ENCODE measurements at places on chromosomes 2 and 18.

- no peak for DNase-seq
These were observed 10.1 kb upstream of the RNU4ATAC start for GRCh38 chr2:121520641-121520994.

- no peak for DNase-seq
These were observed 14.1 kb downstream of the DYNC2LI1 start for GRCh38 chr2:43787895-43788294.

DNA sequence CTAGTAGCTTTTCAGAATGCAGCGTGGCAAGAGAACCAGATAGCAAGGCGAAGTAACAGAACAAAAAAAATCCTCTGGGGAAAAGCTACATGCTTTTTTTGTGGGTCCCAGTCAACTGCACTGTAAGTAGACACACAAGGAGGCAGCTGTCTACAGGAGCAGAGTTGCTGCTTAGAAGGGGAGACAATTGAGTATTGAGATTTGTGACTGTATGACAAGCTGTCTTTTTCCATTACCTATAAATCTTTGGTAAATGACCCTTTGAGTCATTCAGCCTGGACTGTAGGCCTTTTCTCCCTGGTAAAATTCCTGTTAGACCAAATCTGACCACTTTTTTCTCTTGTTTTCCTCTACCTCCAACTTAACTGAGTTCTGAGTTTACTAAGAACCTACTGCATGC is 144.1 kb upstream of the FOSL2 start:
- DNase-seq = no peak

GRCh38 chr2:209097168-209097567 is 326.7 kb upstream of the MAP2 start:
- no peak for DNase-seq

- no peak for DNase-seq
These were observed 13.5 kb downstream of the LTBP1 start for GRCh38 chr2:32960238-32960637.

DNA sequence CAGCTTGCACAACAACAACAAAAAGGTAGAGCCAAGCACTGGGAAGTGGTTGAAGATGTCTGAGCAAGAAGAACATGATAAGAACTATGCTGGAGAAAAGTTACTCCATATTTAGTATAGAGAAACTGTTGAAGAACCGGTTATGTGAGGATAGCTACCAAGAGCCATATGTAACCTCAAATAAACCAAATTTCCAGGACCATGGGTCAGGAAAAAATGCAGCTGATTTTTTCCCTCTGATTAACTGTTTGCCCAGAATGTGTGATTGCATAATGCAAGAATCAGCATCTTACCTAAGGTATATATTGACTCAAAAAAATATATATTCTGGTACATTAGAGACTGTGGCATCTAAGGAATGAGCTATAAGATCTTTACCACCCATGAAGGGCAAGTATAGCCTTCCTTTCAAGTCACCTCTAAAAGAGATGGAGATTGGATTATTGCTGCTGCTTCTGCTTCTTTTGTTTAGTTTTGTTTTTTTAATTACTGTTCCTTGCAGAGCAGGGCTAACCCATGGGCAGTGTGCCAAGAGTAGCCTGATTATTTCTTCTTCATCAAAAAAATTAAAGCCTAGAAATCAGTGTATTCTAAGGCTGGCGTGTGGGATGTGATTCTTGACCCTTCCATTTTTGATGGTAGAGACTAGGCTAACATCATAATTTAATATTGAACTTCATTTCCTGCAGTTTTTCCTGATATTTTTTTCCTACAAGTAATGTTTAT is 76.9 kb upstream of the MAP3K20 start:
- no peak for DNase-seq

GRCh38 chr2:174247474-174248186 is 702 bp downstream of the OLA1 start:
- DNase-seq = no peak

- DNase-seq = no peak
These were observed 37.6 kb downstream of the FARP2 start for GRCh38 chr2:241393524-241394196.

GRCh38 chr18:69127873-69128500 is 272.7 kb upstream of the DOK6 start:
- no peak for DNase-seq

- DNase-seq = no peak
These were observed 391.7 kb upstream of the CYRIA start for GRCh38 chr2:17057109-17058017.

- no peak for DNase-seq
These were observed 128.6 kb downstream of the ZNF532 start for GRCh38 chr18:58993260-58993659.

DNA sequence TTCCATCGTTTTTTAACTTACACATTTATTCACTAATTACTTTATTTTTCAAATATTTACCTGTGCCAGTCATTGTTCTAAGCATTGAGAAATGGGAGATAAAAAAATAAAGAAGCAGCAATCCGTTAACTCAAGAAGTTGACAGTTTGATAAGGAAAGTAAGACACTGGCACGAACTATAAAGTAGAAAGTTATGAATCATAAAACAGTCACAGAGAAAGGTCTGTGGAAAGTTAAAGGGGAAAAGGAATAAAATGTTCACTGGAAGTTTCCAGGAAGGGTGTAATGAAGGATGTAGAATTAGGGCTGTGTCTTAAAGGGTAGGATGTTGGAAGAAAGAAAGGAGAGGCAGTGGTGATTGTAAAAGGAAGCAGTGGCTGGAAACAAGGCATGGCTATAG is 118.9 kb downstream of the RDH14 start:
- no peak for DNase-seq

GRCh38 chr2:136703214-136703613 is 62.1 kb upstream of the THSD7B start:
- DNase-seq = no peak

DNA sequence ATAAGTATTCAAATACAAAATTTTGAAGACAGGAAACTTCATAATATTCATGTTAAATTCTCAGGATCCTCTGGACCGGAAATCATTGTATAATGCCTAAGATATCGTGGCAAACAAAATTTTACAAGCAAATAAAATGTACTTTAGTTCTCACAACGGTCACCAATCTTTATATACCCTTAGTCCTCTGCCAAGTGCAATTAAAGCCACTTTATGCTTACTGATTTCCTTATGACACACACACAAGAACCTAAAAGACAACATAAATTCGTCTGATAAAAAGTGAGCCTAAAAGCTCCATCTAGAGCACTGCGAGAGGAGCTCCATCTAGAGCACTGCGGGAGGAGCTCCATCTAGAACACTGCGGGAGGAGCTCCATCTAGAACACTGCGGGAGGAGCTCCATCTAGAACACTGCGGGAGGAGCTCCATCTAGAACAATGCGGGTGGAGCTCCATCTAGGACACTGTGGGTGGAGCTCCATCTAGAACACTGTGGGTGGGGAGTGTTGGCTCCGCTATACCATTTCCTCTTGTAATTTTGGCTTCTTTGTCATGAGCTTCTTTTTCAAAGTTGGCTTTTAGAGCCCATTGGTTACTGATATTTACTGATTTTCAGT is 15.9 kb downstream of the ATP8B1 start:
- DNase-seq = no peak

- no peak for DNase-seq
These were observed 105.3 kb upstream of the TTN start for GRCh38 chr2:178912416-178913048.

DNA sequence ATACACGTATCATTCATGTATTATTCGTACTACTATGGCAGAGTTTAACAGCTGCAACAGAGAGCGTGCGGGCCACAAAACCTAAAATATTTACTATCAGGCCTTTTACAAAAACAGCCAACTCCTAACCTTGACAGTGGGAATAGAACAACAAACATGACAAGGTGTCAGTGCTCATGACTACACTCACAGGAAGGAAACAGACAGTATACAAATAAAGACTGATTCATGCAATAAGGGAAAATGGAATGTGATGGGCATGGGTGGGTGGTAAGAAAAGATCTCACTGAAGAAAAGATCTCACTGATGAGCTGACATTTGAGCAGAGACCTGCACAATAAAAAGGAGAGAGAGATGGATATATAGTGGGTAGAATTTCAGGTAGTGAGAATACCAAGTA is 347.8 kb downstream of the ALK start:
- DNase-seq = no peak

DNA sequence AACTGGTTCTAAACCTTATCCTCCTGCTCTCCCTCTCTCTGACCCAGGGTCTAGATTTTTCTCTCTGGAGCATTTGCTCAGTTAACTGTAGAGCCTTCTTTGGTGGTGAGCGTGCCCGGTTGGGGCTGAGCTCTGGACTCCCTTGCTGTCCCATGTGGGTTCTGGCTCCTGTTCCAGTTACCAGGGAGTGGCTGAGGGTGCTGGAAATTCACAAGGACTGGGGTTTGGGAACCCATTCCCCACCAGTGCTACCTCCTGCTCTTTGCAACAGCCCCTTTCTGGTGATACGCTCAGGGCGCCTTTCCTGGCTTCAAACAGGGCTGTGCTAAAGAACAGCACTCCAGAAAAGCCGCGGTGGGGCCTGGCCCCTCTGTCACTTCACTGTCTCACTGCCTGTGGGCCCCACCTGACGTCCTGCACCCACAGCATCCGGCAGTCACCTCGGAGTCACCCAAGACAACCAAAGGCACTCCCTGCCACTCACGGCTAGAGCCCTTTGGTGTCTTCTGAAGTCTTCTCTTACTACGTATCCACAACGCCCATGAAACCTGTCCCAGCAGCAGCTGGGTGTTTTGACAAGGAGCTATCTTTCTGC is 41.3 kb downstream of the CAPN13 start:
- DNase-seq = no peak

DNA sequence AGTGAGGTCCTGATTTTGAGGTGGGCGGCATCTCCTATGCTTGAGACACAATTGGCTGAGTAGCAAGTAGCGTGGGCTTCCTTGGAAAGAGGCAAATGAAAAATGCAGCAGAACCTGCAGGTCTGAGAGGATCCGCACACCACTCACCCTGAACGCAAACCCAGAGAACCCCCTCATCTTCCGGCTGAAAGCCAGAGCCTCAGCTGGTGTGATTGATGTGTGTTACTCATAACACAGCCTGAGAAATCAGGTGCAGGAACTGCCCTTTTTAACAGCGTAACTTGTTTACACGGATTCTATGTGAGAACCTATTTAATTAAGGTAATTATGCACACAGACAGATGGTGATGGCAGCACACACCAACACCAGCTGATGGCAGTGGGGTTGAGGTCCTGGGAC is 123.4 kb downstream of the MRO start:
- DNase-seq = no peak

DNA sequence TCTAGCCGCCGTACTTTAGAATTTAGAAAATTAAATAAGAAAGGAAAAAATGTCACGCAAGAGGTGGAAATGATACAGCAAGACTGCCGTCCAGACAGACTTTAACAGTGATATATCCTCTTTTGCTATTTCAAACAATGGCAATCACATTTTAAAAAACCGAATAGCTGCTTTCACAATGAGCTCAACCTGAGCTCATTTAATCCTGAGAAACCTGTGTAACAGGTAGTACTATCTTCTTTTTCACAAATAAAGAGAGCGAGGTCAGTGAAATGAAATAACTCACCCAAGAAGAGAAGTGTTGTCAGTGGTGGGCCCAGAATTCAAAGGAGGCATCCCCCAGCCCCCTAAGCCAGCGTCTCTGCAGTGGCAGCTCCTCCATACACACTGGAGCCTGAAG is 60.7 kb upstream of the DAPL1 start:
- no peak for DNase-seq

DNA sequence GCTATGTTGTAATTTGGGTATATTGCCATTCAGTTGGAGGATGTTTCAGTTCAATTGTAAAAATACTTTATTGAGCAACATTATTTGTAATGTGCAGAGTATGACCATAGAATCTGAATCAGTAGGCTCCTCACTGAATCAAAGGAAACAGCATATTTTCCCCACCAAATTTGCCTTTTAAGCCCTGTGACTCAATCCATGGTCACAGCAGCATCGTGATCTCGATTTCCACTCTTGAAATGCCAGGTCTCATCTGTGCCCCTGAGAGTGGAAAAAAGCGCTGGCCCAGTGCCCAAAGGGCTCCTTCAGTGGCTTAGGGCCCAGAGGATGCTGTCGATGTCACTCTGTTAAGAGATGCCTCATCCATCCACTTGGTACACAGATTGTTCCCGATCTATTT is 57.5 kb downstream of the FHOD3 start:
- peak; percentile 31 for DNase-seq

GRCh38 chr18:39805218-39805617 is 2149.8 kb upstream of the PIK3C3 start:
- DNase-seq = no peak

DNA sequence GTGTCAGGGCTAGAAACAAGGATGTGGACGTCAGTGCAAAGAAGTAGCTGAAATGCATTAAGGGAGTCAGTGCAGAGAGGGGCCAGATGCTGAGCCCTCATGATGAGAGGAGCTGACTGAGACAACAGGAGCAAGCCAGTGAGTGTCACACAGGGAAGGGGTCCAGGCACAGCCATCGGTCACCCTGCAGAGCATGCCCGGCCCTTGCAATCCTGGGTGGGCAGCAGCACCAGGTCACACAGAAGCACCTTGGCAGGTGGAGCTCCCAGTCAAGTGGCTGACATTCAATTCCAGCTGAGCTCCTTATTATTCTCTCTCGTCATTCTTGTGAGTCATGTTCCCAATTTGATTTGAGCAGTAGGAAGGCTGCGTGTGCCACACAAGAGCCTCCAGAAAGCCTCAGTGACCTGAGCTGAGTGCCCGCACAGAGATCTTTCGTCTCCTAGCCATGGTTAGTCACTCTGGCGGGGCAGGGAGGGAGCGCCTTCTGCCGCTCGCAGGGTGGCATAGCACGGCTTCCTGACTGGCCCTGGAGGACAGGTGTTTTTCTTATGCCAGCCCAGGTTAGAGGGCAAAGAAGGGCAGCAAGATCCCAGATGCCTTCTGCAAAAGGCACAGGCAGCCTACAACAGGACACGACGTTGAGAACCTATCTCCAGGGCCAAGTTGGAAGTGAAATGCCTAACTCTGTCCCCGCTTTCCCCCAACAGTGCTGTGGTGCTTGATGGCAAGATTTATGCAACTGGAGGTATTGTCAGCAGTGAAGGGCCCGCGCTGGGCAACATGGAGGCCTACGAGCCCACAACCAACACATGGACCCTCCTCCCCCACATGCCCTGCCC is 220.9 kb downstream of the ATAD2B start:
- no peak for DNase-seq

GRCh38 chr2:68319398-68320117 is at the start of gene CNRIP1:
TSS of gene CNRIP1 (minus strand) at chr2:68319949. CDS start at chr2:68319400, 549 bp downstream.
- DNase-seq = peak; percentile 68

GRCh38 chr2:100742277-100743254 is 77.4 kb upstream of the NPAS2 start:
- peak; percentile 58 for DNase-seq

GRCh38 chr2:222973237-222973636 is 78.8 kb upstream of the KCNE4 start:
- DNase-seq = no peak

- no peak for DNase-seq
These were observed 297.9 kb downstream of the NDUFA10 start for GRCh38 chr2:239727182-239727775.

DNA sequence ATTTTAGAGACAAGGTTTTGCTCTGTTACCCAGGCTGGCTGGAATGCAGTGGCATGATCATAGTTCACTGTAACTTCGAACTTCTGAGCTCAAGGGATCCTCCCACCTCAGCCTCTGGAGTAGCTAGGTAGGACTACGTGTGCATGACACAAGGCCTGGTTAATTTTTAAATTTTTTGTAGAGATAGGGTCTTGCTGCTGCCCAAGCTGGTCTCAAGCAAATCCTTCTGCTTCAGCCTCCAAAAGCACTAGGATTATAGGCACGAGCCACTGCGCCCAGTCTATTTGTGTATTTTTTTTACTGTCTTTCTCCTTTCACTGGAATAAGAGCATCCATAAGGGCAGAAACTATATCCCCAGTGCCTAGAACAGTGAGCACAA is 89.3 kb downstream of the PLEKHM3 start:
- no peak for DNase-seq
